Right atrium auricular region (tissue), 2 donors: ENCODE measurements at places on chromosomes 4 and X. TPM values are rescaled to one million over a fixed set of nuclear protein-coding genes. Genes with fewer than 3 reads are reported as not detected.

The ATP1B4 gene
- 0.90 TPM for total RNA-seq

The AFP gene
- not detected for total RNA-seq

The MAGEA4 gene
- total RNA-seq, result not detected

The TGIF2LX gene
- not detected for total RNA-seq

- DNase-seq, result no peak
Measured at GRCh38 chr4:69697536-69698242, 44.6 kb upstream of the UGT2A1 start.

DNA sequence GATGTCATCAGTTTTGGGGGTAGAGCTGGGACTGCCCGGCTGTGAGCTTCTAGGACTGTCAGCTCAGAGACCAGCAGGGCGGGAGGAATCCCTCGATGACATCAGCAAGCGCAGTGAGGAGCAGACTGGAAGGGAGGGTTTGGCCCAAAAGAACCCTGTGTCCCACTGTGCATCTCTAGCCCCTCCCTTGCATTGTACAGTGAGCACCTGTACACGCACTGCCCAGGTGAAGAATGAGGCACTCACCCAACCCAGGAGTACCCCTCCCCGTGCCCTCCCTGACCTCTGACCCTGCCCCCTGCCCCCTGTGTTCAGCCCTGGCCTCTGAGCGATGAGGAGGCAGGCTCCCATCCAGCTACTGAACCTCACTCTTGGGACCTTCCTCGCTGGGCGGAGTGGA lies 92.9 kb downstream of the HMX1 start:
- DNase-seq, result no peak

GRCh38 chr4:108051343-108051742 lies 61.7 kb downstream of the HADH start:
- DNase-seq, result no peak

- no peak for DNase-seq
Measured at GRCh38 chr4:64584981-64585557, 175.8 kb upstream of the TECRL start.

DNA sequence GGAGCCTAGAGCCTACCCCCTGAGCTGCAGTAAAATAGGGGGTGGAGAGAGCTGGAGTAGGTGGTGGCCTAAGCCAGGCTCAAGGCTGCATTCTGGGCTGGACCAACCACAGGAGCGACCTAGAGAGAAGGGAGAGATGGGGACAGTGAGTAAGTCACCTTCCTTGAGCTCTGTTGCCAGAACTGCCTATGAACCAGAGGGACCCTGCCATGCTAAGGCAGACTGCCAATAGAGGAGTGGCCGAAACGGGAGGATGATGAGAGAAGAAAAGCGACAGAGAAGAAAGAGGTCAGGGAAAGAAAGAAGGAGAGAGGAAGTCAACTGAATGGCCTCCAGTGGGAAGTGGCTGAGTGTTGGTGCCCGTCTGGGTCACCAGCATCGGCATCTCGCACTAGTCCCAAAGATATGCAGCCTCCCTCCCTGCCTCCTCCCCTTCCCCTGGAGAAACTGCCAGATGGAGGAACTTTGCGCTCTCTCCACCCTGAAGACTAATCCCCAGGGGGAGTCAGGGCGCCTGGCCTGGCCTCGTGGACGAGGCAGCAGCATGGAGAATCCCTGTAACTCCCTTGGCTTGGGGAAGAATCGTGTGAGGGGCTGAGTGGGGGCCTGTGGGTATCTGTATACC lies 28.8 kb downstream of the ELF4 start:
- DNase-seq, result no peak

DNA sequence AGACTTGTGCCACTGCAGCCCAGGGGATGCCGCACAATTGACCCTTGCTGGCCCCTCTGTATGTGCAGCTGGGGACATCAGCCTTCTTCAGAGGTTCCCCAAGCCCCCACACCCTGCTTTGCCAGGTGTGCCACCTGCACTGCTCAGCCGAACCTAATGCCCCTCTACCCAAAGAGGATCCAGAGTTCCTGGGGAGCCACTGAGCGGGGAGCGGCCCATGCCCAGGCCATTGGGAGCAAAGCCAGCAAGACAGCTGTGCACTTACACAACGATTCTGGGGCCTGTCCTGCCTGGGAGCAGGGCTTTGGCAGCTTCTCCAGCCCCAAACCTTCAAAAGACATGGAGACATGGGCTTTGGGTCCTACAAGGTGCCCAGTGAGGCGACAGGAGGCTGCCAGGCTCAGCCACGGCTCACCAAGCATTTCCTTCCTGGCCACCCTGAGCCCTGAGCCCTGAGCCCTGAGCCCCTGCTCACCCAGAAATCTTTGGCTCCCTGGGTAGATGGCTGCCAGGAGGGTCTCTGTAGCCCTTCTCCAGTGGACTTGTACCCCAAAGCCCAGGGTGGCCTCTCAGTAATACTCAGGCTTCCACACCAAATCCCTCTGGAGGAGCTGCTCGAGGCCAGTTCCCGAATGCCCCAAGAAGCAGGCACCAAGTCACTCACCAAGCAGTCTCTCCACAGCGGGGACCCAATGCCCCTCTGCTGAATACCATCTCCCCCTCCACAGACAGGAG lies 13.0 kb downstream of the PNMA6E start:
- no peak for DNase-seq

DNA sequence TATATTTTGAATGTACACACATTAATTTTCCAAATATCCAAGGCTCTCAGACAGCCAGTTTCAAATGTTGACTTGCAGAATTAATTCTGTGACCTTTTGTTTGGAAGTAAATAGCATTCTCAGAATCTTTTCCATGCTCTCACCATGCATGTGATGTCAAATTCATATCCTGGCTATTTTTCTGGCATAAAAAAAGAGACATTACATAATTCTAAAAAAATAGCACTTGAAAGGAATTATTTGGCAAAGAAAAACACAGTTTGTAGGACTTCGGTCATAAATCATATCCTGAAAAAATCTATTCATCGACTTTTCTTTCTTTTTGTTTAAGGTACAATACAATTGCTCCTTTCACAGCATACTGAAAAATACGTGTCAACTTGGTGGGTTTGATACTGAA lies 111.2 kb downstream of the GLRA3 start:
- DNase-seq, result no peak

DNA sequence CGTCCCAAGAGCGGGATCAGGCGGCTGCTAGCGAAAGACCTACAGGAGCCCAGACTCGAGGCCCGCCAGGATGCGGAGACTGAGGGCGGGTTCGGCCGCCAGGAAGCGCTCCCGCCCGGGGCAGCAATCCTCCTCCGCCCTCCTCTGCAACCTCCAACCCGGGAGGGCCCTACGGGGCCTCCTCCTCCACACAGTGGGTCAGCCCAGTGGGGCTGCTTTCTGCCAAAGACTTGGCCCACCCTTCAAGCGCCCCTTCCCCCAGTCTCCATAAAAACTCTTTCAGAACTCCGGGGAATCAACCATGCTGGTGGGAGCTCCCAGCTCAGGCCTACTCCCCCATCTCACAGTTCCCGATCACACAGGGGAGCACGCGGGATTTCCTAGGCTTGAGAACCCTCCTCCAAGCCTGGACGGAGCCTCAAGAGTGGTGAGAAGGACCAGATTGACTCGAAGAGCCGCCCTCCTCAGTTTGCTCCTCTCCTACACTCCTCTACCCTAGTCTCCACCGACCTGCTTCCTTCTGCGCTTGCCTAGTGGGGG lies 77.5 kb downstream of the RLIM start:
- DNase-seq, result peak; percentile 61

GRCh38 chr4:184329235-184329634 lies 111.6 kb upstream of the ENPP6 start:
- DNase-seq, result peak; percentile 34

DNA sequence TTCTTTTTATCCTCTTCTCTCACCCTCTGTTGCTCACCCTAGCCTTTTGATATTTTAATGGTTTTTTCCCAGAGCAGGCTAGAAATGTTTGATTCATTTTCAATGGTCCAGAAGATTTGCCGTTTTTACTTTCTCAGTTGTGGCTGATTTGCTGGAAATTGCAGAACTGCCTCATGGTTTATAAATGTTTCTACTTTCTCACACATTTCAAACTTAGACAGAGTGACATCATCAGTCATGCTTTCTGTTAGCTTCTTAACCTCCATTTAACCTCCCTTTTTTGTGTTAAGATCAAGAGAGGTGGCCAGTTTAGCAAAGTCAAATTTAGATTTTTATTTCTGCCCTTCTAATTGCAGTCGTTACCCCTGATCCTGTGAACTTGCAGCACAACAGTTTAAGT lies 8.7 kb downstream of the RXFP1 start:
- DNase-seq, result no peak

GRCh38 chrX:12901486-12901885 lies 4.9 kb upstream of the TLR8 start:
- peak; percentile 59 for DNase-seq
